ENCODE measurements at places on chromosomes 16 and 17.
A peak's percentile ranks its signal among the peaks of the same experiment; 100 is the strongest.

DNA sequence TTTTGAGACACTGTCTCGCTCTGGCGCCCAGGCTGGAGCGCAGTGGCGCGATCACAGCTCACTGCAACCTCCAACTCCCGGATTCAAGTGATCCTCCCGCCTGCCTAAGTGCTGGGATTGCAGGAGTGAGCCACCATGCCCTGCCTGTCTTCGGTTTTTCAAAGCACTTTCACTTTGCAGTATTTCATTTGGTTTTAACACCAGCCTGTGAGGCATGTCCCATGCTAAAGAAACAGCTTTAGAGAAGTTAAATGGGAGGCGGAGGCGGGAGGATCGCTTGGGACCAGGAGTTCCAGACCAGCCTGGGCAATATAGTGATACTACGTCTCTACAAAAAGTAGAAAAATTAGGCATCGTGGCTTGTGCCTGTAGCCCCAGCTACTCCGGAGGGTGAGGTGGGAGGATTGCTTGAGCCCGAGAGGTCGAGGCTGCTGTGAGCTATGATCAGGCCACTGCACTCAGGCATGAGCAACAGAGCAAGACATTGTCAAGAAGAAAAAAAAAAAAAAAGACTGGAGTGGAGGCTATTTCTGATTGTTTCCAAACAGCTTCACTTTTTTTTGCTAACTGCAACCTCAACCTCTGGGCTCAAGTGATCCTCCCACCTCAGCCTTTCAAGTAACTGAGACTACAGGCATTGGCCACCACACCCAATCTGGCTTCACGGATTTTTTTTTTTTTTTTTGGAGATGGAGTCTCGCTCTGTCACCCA is 1.3 kb downstream of the METTL23 start:
- no peak for DNase-seq

- no peak for DNase-seq
Measured at GRCh38 chr17:61400066-61400716, 548 bp downstream of the TBX2 start.

DNA sequence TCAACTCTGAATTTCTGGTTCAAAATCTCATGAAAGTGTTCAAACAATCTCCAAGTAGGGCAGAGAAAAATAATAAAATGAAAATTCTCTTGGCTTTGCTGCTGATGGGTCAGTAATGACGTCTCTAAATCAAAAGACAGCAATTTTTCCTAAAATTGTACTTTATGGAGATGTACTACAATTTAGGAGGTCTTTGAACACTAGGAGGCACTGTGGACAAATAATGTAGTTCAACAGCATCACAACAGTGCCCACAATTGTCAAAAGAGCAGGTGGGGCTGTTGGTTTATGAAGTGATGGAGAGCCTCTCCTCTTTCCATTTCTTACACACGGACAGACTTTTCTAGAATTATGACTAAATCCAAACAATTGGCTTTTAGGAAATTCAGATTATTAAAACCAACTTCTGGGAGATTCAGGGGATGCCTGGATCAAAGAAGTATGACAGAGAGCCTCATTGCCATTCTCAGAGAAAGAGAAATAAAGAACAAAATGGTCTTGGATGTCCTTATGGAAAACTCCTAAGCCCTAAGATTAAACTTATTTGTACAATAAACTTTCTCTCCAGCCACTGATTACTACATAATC is 23.8 kb downstream of the EZH1 start:
- no peak for DNase-seq

DNA sequence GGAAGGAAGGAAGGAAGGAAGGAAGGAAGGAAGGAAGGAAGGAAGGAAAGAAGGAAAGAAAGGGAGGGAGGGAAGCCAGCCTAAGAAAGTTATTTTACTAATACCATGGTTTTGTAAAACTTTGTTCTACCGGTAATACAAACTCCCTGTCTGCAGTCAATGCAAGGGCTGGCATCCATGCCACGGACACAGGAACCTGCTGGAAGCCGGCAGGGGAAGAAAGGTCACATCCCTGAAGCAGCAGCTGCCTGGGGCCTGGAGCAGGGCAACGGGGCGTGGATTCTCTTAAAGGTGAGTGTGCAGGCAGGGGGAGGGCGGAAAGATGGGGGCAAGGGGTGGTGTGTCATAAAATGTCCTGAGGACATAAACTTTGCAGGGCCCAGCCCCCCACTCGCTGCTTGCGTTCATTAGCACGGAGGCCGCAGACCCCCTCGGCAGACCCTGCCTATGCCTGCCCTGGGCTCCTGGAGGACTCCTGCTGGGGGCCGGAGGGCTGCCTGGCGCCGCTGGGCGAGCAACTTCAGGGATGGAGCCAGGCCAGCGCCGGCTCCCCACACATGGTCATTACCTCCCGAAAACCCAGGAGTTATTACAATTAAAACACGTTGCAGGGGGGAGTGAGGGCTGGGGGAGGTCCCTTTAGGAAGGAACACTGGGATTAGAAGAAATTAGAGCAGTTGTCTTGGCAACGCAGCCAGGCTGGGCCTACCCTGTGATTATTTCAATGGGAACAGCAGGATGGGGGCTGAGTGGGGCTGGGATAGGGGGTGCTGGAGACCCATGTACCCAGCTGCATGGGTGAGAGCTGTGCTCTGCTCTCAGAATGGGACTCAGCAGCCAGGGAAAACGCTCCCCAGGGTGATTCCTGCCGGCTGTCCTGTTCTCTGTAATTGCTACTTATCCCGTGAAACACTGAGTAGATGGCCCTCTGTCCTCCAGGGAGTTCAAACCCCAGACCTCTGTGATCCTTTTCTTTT is 257.9 kb downstream of the SOX9 start:
- no peak for DNase-seq

- no peak for DNase-seq
Measured at GRCh38 chr17:72950242-72950931, 142.1 kb downstream of the SLC39A11 start.

- no peak for DNase-seq
Measured at GRCh38 chr16:85248342-85248741, 136.1 kb upstream of the CIBAR2 start.

- no peak for DNase-seq
Measured at GRCh38 chr16:19304750-19305149, 19.2 kb downstream of the CLEC19A start.

DNA sequence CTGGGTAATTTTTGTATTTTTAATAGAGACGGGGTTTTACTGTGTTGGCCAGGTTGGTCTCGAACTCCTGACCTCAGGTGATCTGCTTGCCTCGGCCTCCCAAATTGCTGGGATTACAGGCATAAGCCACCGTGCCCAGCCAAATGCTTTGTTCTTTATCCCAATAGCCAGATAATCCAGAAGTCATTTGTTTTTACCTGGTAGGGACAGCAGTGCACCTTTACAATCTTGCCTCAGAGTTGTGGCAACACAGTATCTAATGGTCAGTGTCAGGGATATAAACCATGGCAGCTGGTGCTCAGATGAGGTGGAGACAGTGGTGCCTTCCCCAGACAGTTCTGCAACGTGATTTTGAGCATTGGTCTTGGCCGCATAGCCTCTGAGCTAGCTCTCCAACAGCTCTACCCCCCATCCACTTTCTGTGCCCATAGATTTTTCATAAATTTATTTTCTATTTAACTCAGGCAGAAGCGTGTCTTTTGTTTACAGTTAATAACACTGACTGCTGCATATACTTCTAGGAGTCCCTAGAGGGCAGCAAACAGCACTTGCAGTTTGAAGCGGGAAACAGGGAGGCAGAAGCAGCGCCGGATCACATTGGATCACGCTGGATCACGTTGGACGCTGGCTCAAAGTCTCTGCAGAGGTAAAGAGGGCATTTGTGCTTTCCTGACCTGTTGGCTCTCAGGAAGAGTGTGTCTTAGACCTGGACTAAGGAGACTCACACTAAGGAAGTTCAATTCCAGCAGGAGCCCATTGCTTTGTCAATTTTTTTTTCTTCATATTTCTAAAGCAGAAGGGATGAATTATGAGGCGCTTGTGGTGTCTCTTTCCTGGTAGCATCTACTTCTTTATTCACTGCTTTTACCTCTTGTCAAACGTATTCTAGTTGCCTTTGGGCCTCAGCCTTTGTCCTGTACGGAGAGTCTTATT is 5.1 kb upstream of the GGT6 start:
- DNase-seq = peak; percentile 29

GRCh38 chr16:11264155-11264832 is 4.8 kb downstream of the TNP2 start:
- DNase-seq = no peak

All from caudate nucleus (tissue), 63 donors.